Esophagus (tissue), 2 donors: ENCODE measurements at places on chromosomes 16 and 17. TPM values are rescaled to one million over a fixed set of nuclear protein-coding genes. Genes with fewer than 3 reads are reported as not detected.

Gene CRYM
- 9.8 TPM for polyA plus RNA-seq

Gene TCAP
- polyA plus RNA-seq: 0.88 TPM

Gene ICAM2
- polyA plus RNA-seq: 4.2 TPM

Gene SDR42E2
- 0.04 TPM for polyA plus RNA-seq

Gene KRT31
- polyA plus RNA-seq: 3.8 TPM

Gene TNRC6A
- polyA plus RNA-seq: 10.0 TPM

Gene KRTAP9-2
- not detected for polyA plus RNA-seq
